Tibial nerve (tissue), 4 donors: ENCODE measurements at places on chromosomes 7 and 10. TPM values are rescaled to one million over a fixed set of nuclear protein-coding genes. Genes with fewer than 3 reads are reported as not detected.

The RASA4B gene
- total RNA-seq: 10.5 TPM

- H3K27ac ChIP-seq: no peak overlapping the region
- no peaks in the 10 kb centered on the region for H3K36me3 ChIP-seq
- H3K4me1 ChIP-seq: no peaks in the 10 kb centered on the region
- H3K4me3 ChIP-seq: no peak overlapping the region
- H3K27me3 ChIP-seq: no peaks in the 10 kb centered on the region
Observed at GRCh38 chr7:100791881-100792666, 35.2 kb downstream of the EPHB4 start.

DNA sequence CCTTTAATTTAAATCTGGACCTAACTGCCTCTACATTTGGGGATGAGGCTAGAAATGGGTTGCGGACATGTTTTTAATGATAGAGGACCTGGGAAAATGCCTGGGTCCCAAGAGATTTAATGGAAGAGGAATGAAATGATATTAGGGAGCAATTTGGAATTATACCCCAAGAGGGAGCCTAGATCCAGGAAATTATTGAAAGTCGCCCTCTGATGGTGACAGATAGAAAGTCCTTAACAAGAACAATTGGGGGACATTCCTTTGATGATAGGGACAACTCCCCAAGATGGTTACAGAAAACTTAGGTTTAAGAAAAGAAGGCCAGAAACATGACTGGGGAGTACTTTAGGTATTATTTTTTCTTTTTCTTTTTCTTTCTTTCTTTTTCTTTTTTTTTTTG, 9.5 kb upstream of the TSGA13 start:
- H3K27ac ChIP-seq: no peak overlapping the region
- H3K36me3 ChIP-seq: no peaks in the 10 kb centered on the region
- H3K4me1 ChIP-seq: no peaks in the 10 kb centered on the region
- no peak overlapping the region for H3K4me3 ChIP-seq

The NPY gene
- not detected for total RNA-seq

- H3K27ac ChIP-seq: no peak overlapping the region
- peaks cover 9% of the 10 kb centered on the region for H3K4me1 ChIP-seq
- DNase-seq: no peak
- peak overlapping the region; percentile 23 for H3K4me3 ChIP-seq
- H3K27me3 ChIP-seq: no peaks in the 10 kb centered on the region
Observed at GRCh38 chr7:95246831-95247370, 77.4 kb downstream of the PON1 start.

The OPALIN gene
- not detected for total RNA-seq

DNA sequence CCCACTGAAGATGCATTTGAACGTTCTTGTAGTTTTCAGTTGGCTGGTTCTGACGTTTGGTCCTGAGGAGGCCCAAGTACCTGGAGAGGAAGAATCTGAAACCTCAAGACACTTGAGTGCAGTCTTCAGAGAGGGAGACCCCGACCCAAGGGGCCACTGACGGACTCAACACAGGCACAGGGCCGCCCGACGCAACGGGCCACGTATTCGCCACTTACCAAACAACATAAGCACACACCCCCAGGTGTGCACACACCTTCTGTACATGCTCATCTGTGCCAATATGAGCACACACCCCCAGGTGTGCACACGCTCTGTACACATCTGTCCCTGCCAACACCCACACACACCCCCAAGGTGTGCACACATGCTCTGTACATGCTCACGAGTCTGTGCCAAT, 68.5 kb downstream of the DIP2C start:
- H3K36me3 ChIP-seq: no peaks in the 10 kb centered on the region
- no peak overlapping the region for H3K4me3 ChIP-seq
- H3K27ac ChIP-seq: peak overlapping the region; percentile 95
- DNase-seq: no peak
- H3K27me3 ChIP-seq: no peaks in the 10 kb centered on the region
- peaks cover 22% of the 10 kb centered on the region for H3K4me1 ChIP-seq

DNA sequence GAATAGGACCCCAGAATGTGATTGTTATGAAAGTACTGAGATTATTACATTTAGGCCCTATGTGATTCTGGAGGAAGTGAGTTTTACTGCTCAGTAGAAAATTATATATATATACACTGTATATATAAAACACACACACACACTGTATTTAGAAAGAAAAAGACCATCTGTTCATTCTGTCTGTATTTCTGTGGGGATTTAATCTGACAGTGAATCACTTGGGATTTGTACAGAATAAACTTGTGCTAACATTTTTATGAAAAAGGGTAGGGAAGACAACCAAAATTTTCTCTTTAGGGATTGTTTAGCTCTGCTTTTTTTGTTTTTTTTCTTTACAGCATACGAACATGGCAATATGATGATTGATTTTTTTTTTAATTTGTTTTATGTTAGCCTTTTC, 142.7 kb downstream of the EXOC4 start:
- H3K4me3 ChIP-seq: no peak overlapping the region
- H3K27me3 ChIP-seq: no peaks in the 10 kb centered on the region
- no peaks in the 10 kb centered on the region for H3K36me3 ChIP-seq
- H3K27ac ChIP-seq: no peak overlapping the region
- peaks cover 1% of the 10 kb centered on the region for H3K4me1 ChIP-seq

DNA sequence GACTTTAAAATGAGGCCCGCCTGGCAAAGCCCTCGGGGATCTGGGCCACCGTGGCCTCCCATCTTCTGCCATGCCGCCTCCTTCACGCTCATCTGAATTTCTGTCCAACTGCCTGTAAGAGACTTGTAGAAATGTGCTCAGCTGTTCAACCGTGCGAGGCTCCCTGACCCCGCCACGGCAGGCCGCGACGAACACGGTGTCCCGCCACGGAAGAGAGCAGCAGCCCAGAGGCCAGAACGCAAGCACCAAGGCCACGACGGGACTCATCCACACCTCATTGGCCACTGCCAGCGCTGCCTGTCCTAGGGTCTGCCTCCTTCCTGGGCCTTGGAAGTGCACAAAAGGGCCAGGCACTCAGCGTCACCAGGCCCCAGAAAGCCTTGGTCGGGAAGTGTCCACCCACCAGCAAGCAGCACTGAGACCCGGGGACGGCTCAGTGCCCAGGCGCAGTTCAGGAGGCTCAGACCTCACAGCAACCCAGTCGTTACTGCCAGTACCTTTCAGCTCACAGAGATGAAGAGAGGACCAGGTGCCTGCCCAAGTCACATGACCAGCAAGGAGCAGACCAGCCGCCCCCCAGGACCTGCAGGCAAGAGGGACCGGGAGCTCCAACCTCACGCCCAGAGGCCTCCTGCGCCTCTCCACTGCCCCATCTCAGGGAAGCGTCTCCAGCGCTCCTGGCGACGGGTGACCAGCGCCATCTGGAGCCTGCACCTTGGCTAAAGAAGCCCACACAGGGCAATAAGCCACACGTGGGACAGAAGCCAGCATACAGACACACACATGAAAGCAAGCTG, 85.9 kb downstream of the MAD1L1 start:
- no peaks in the 10 kb centered on the region for H3K4me1 ChIP-seq
- no peak overlapping the region for H3K27ac ChIP-seq
- DNase-seq: no peak

DNA sequence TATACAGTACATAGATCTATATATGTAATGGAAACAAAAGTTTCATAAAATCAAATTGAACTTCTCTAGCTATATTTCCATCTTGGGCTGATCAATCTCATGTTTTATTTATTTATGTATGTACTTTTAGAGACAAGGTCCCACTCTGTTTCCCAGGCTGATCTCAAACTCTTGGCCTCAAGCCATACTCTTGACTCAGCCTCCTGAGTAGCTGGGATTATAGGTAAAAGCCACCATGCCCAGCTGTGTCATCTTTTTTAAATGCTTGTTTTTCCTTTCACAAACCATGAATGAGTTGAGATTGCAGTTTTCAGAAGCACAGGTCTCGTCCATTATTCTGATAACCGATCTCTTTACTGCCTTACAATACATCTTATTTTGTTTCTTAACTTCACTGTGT, 400.9 kb downstream of the KCNMA1 start:
- H3K4me3 ChIP-seq: no peak overlapping the region
- no peak for DNase-seq
- no peaks in the 10 kb centered on the region for H3K27me3 ChIP-seq
- H3K36me3 ChIP-seq: no peaks in the 10 kb centered on the region
- H3K4me1 ChIP-seq: no peaks in the 10 kb centered on the region
- no peak overlapping the region for H3K27ac ChIP-seq

DNA sequence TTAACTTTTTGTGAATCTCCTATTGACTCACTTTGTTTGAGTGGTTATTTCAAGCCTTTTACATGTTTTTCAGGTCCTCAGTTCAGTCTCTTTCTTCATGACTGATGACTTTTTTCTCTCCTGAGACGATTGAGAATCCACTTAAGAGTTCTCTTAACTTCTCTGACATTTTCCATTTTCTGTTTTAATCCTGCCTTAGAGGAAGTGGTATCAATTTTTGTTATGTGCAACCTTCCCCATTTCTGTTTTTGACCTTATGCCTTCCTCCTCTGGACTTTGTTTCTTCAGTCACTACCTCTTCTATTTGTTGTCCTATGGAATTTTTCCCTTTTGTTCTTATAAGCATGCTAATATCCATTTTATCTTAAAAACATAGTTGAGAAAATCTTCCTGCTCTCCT, 2.4 kb downstream of the PSMC2 start:
- no peaks in the 10 kb centered on the region for H3K27me3 ChIP-seq
- no peak overlapping the region for H3K4me3 ChIP-seq
- no peak overlapping the region for H3K27ac ChIP-seq
- peaks cover 31% of the 10 kb centered on the region for H3K4me1 ChIP-seq
- H3K36me3 ChIP-seq: no peaks in the 10 kb centered on the region

DNA sequence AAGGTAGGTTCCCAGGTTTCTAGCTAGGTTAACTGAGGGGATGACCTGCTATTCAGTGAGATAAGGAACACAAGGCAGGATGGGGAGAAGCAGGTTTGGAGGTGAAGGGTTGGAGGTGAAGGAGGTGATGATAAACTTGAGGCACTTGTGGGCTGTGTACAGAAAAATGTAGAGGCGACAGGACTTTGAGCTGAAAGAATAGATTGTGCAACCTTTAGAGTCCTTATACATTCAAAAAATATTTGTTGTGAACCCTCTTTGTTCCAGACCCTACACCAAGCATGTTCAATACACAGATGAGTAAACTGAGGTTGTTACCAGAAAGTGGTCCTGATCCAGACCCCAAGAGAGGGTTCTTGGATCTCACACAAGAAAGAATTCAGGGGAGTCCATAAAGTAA, 45.4 kb upstream of the LRGUK start:
- H3K36me3 ChIP-seq: peaks cover 4% of the 10 kb centered on the region
- H3K27me3 ChIP-seq: no peaks in the 10 kb centered on the region
- no peak overlapping the region for H3K27ac ChIP-seq
- no peak overlapping the region for H3K4me3 ChIP-seq
- no peaks in the 10 kb centered on the region for H3K4me1 ChIP-seq

DNA sequence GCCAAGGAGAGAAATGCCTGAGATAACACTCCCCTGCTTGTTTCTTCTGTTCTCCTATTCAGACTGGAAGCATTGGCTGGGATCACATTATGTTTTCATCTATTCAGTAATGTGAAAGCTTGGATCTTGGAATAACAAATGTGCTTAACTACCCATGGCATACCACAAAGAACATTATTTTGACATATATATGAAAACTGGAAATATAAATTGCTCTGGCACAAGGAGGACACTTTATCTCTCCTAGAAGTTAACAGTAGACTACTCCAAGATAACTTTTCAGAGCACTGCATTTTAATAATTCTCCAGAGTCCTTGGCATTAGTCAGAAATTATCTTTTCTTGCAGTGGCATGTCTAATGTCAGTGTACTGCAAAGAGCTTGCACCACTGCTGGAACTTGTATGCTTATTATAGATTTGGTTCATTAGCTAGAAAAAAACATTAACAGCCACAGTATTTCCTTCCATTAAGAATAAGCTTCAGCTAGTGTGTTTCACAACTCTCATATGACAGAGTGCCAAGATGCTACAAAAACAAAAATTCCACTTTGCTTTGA, 169.3 kb upstream of the LRRN3 start:
- H3K4me1 ChIP-seq: no peaks in the 10 kb centered on the region
- H3K27ac ChIP-seq: peak overlapping the region; percentile 66
- H3K36me3 ChIP-seq: no peaks in the 10 kb centered on the region
- no peaks in the 10 kb centered on the region for H3K27me3 ChIP-seq
- DNase-seq: no peak
- no peak overlapping the region for H3K4me3 ChIP-seq

- H3K27me3 ChIP-seq: no peaks in the 10 kb centered on the region
- H3K4me1 ChIP-seq: no peaks in the 10 kb centered on the region
- H3K4me3 ChIP-seq: no peak overlapping the region
- H3K27ac ChIP-seq: no peak overlapping the region
Observed at GRCh38 chr7:133755901-133756300, 371.2 kb upstream of the LRGUK start.

DNA sequence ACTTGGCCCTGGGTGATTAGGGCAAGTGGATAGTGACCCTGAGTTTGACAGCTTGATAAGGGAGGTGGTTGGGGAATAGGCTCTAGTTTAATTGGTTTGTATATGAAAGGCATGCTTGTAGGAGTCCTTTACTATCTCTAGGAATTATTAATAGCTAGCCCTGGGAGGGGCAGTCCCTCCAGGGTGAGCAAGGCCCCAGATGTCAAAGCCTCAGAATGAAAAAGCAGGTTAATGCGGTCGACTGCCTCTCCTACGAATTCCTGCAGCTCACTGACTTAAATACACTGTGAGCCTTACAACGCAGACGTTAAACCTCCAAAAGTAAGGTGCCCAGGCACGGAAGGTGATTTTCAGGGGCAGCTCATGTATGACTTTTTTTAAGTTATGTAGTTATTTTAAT, 5.2 kb upstream of the BTBD16 start:
- no peak for DNase-seq
- no peak overlapping the region for H3K4me3 ChIP-seq
- H3K4me1 ChIP-seq: no peaks in the 10 kb centered on the region
- H3K36me3 ChIP-seq: no peaks in the 10 kb centered on the region
- H3K27me3 ChIP-seq: no peaks in the 10 kb centered on the region

- no peak overlapping the region for H3K27ac ChIP-seq
- H3K4me3 ChIP-seq: no peak overlapping the region
- H3K36me3 ChIP-seq: no peaks in the 10 kb centered on the region
- DNase-seq: no peak
- no peaks in the 10 kb centered on the region for H3K4me1 ChIP-seq
- no peaks in the 10 kb centered on the region for H3K27me3 ChIP-seq
Observed at GRCh38 chr7:34842782-34843181, 184.8 kb downstream of the NPSR1 start.

- no peak overlapping the region for H3K27ac ChIP-seq
- DNase-seq: no peak
- H3K36me3 ChIP-seq: peaks cover 4% of the 10 kb centered on the region
- H3K4me3 ChIP-seq: no peak overlapping the region
- H3K27me3 ChIP-seq: no peaks in the 10 kb centered on the region
- no peaks in the 10 kb centered on the region for H3K4me1 ChIP-seq
Observed at GRCh38 chr7:154960063-154960790, 42.7 kb downstream of the PAXIP1 start.

- H3K27me3 ChIP-seq: no peaks in the 10 kb centered on the region
- peaks cover 7% of the 10 kb centered on the region for H3K36me3 ChIP-seq
- H3K4me1 ChIP-seq: peaks cover 35% of the 10 kb centered on the region
- no peak for DNase-seq
Observed at GRCh38 chr10:102420181-102420713, 389 bp upstream of the FBXL15 start.

The ABCB1 gene
- 22.9 TPM for total RNA-seq

GRCh38 chr10:46323176-46323575, 36.4 kb downstream of the ANTXRL start:
- H3K36me3 ChIP-seq: no peaks in the 10 kb centered on the region
- H3K27ac ChIP-seq: no peak overlapping the region
- H3K27me3 ChIP-seq: no peaks in the 10 kb centered on the region
- DNase-seq: no peak

GRCh38 chr10:844552-844951, 87.0 kb downstream of the LARP4B start:
- peak overlapping the region; percentile 32 for H3K27ac ChIP-seq
- peaks cover 6% of the 10 kb centered on the region for H3K4me1 ChIP-seq
- no peaks in the 10 kb centered on the region for H3K36me3 ChIP-seq
- DNase-seq: no peak
